Activated CD4-positive, alpha-beta T cell treated with anti-CD3 and anti-CD28 coated beads, Interleukin-2, amount 50 U/mL, for 4 hours (primary cell): ENCODE measurements at places on chromosomes 16 and 17.

GRCh38 chr16:17497648-17498047 lies 26.9 kb upstream of the XYLT1 start:
- DNase-seq: no peak

- DNase-seq: no peak
Observed at GRCh38 chr17:80754846-80755245, 210.2 kb downstream of the RPTOR start.

- DNase-seq: no peak
Observed at GRCh38 chr16:56198006-56198754, 6.9 kb downstream of the GNAO1 start.

DNA sequence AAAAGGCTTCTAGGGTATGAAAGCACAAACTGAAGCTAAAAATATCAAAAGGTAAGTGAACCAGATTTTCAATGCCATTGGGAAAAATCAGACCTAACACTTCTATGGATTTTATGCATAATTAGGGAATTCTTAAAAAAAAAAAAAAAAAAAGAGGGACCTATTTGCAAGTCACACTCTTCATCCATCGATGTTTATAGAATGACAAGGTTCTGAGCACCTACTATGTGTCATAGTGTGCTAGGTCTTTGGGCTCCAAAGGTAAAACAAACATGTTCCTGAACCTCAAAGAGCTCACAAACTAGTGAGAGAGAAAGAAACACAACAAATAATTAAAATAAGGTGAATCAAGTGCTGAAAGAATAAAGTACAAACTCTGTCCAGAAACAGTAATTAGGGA lies 1.9 kb downstream of the HEATR6 start:
- DNase-seq: no peak

GRCh38 chr16:11121914-11122692 lies 133.9 kb downstream of the SOCS1 start:
- DNase-seq: no peak

DNA sequence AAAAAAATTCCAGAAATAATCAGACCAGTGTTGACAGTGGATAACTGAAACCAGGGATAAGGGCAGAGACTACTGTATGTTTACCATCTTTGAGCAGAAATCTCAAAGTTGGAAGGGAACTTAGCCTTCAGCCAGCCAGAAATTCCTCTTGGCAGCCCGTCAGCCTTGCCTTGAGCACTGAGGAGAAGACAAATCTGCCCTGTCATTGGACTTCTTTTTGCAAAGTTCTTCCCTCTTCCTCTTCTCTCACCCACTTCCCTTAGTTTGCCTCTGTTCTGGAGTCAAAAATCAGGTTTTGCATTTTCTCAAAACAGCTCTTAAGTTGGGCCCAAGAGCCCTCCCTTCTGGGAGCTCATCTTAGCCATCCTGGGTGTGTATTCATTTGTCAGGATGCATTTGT lies 6.2 kb downstream of the TUFM start:
- DNase-seq: no peak
